ENCODE measurements at places on chromosomes 11 and 22.

- DNase-seq, result no peak
Measured at GRCh38 chr11:29682856-29683255, 334.0 kb downstream of the KCNA4 start.

DNA sequence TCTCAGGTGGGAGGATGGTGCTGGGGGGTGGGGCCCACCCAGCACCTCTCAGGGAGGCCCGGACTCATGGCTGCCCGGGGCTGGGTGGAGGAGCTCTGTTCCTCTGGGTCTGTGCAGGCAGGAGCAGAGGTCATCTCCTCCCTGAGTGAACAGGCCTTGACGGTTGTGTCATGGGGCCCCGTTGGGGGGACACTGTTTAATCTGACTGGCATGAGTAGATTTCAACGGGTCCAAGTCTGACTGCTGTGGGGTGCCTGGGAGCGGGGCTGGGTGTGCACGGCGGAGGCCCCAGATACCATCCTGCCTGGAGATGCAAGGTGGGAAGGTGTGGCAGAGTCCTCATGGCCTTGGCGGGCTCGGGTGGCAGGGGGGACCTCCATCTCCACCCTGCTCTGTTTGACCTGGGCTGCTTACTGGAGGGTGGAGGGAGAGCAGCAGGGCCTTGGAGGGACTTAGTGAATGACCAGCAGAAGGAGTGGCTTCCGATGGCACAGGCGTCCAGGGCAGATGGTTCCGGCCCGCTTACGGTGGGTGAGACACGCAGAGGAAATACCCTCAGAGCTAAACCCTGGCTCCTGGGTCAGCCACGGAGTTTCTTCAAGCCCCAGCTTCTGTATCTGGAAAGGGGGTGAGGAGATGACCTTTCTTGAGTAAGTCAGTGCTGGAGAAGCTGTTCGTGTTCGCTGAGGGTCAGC is 48.7 kb downstream of the SMIM38 start:
- DNase-seq, result no peak

- no peak for DNase-seq
Measured at GRCh38 chr11:134270250-134270714, 5.9 kb upstream of the GLB1L3 start.

GRCh38 chr11:11966826-11967668 is 41.4 kb downstream of the DKK3 start:
- no peak for DNase-seq

DNA sequence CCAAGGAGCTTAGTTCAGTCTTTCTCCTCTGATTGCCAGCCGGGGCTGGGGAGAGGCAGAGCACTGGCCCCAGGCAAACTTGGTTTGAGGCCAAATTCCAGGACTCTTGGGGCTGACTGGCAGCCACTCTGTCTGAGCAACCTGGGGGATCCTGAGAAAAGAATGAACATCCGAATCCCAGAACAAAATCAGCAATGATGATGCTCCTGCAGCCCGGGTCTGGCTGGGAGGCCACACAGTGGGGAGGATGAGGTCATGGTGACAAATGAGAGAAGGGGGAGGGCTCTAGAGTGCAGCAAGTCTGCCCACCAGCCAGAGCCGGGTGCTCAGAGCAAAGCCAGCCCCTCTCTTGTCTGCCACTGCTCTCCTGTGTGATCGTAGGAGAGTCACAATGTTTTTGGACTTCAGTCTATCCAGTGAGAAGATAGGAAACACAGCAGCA is 71.8 kb upstream of the PAX6 start:
- no peak for DNase-seq

- DNase-seq, result no peak
Measured at GRCh38 chr22:39493759-39494158, 8.3 kb upstream of the MIEF1 start.

GRCh38 chr22:22157348-22157725 is 87.2 kb upstream of the VPREB1 start:
- no peak for DNase-seq

GRCh38 chr11:121497176-121497998 is 44.6 kb upstream of the SORL1-AS1 start:
- DNase-seq, result no peak

GRCh38 chr22:30718938-30719337 is 24.3 kb downstream of the OSBP2 start:
- DNase-seq, result no peak

Data from cerebellar nuclear complex (tissue), 1 donor.